ENCODE measurements at places on chromosomes 1 and 21.

DNA sequence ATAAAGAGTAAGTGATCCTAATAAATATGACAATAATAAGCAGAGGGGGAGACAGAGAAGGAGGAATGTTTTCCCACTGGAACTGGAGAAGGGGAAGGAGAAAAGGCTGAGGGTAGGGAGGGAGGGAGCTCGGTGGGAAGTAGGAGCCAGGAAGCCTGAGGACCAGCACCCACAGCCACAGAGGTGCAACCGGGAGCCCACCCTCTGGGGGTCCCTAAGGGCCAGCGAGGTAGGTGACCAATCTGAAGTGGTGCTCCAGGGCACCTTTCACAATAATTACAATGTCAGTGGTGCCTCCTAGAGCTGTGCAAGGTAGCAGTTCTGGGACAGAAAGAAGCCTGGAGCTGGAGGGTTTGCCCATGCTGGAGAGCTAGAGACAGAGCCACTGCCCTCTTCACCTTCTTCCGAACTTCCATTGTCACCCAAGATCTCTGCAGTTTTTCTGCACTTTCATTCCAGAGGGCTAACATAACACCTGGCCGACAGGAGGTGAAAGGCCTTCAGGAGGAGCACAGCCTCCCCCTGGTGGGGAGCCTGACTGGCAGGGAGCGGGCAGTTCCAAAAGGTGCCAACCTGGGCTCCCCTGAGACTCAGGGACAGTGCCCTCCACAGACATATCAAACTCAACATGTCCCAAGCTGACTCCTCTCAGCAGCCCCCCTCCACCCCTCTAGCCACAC, 4.1 kb upstream of the AHCYL1 start:
- no peaks in the 10 kb centered on the region for H3K36me3 ChIP-seq
- H3K27ac ChIP-seq = peak overlapping the region; percentile 78
- H3K27me3 ChIP-seq = no peaks in the 10 kb centered on the region
- no peak overlapping the region for H3K4me3 ChIP-seq
- H3K4me1 ChIP-seq = peaks cover 51% of the 10 kb centered on the region

DNA sequence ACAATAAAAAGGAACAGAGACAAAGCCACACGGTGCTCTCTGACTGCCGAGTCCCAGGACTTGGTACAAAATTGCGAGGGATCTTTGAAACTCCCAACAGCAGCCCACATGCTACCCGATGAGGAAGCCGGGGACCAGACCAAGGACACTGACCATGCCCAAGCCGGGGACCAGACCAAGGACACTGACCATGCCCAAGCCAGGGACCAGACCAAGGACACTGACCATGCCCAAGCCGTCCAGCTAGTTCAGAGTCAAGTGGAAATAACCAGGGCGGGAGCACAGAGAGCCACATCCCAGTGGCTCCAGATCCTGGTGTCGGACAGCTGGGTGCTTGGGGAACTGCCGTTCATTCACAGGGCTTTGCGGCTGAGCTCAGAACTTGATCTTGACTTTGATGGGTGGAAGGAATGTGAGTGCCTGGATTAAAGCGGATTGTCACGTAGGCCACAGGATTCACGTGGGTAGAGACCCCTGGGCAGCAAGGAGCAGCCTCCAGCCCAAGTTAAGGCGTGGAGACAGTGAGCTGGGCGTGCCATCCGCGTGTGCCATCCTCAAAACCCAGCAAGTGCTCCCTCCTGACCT, 16.5 kb upstream of the TRAPPC10 start:
- H3K36me3 ChIP-seq = no peaks in the 10 kb centered on the region
- H3K4me3 ChIP-seq = no peak overlapping the region
- H3K27me3 ChIP-seq = peaks cover 3% of the 10 kb centered on the region
- no peak overlapping the region for H3K27ac ChIP-seq
- no peaks in the 10 kb centered on the region for H3K4me1 ChIP-seq
- no peak for DNase-seq

GRCh38 chr1:103477101-103477500, 48.4 kb upstream of the RNPC3 start:
- H3K36me3 ChIP-seq = no peaks in the 10 kb centered on the region
- no peaks in the 10 kb centered on the region for H3K4me1 ChIP-seq
- no peak overlapping the region for H3K27ac ChIP-seq
- H3K4me3 ChIP-seq = no peak overlapping the region
- H3K27me3 ChIP-seq = no peaks in the 10 kb centered on the region

DNA sequence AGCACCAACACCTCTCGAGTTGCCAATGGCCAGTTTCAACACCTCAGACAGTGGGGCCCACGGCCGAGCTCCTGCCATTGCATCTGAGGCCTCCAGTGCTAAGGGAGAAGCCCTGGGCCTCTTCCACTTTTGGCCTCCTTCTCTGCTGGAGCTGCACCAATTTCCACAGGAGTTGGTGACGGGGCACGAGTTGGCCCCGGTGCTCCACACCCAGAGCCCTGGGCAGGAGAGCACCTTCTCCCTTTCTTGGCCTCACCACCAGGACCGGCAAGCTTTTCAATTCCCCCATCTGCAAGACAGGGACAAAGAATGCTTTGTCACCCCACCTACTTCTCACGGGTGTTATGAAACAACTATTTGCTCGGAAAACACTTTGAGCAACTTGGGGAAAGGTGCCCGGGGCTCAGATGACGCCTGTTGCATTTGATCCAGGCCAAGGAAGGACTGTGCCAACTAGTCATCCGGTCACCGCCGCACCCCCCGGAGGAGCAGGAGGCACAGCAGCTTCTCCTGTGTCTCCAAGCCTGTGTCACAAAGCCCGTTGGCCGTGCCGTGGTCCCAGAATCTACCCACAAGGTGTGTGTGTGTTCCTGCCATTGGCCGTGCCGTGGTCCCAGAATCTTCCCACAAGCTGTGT, 55.2 kb downstream of the TOMM20 start:
- H3K27me3 ChIP-seq = no peaks in the 10 kb centered on the region
- H3K36me3 ChIP-seq = no peaks in the 10 kb centered on the region
- peak overlapping the region; percentile 96 for H3K27ac ChIP-seq
- H3K4me3 ChIP-seq = peak overlapping the region; percentile 23

DNA sequence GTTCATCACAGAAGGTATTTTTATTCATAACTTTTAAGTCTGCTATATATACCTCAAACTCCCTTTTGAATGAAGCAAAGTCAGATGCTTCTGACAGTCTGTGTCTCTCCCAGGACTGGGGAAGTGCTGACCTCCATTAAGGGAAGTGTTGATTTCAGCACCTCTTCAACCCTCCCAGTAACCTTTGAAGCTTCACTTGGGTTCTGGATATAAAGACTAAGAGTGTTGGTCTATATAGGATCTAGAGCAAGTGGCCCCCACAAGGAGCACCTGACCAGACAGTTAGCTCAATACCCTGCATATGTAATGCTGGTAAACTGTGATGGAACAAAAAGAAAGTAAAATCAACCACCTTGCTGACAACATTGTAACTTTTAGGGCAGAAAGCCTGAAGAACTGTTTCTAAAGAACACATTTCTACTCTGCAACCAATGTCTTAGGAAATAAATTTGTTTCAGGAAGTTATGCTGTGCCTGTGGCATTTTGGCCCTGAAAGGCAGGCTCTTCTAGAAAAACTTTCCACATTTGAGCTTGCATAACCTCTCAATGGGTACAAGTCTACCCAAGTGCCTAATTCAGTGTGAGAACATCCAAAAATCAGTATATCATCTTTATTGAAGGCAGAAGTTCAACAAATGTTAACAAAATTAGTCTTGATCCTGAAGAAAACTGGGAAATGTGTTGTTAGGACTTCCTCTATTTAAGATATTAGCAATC, 865 bp upstream of the PTPN22 start:
- no peaks in the 10 kb centered on the region for H3K36me3 ChIP-seq
- DNase-seq = no peak
- H3K4me3 ChIP-seq = no peak overlapping the region
- H3K27me3 ChIP-seq = no peaks in the 10 kb centered on the region

GRCh38 chr1:225737866-225738265, 39.8 kb upstream of the SRP9 start:
- no peaks in the 10 kb centered on the region for H3K27me3 ChIP-seq
- DNase-seq = no peak
- H3K4me3 ChIP-seq = no peak overlapping the region

GRCh38 chr1:235624721-235625333, 24.8 kb downstream of the GNG4 start:
- DNase-seq = no peak
- no peaks in the 10 kb centered on the region for H3K36me3 ChIP-seq
- H3K27ac ChIP-seq = no peak overlapping the region
- no peaks in the 10 kb centered on the region for H3K4me1 ChIP-seq
- no peak overlapping the region for H3K4me3 ChIP-seq
- H3K27me3 ChIP-seq = peaks cover 10% of the 10 kb centered on the region

- H3K36me3 ChIP-seq = no peaks in the 10 kb centered on the region
- H3K4me1 ChIP-seq = no peaks in the 10 kb centered on the region
- H3K4me3 ChIP-seq = no peak overlapping the region
Measured at GRCh38 chr1:230396966-230397365, 29.2 kb downstream of the PGBD5 start.

- DNase-seq = no peak
- H3K27me3 ChIP-seq = peaks cover 4% of the 10 kb centered on the region
- H3K27ac ChIP-seq = no peak overlapping the region
- H3K4me1 ChIP-seq = peaks cover 74% of the 10 kb centered on the region
Measured at GRCh38 chr1:160403244-160403643, 2.9 kb downstream of the VANGL2 start.

DNA sequence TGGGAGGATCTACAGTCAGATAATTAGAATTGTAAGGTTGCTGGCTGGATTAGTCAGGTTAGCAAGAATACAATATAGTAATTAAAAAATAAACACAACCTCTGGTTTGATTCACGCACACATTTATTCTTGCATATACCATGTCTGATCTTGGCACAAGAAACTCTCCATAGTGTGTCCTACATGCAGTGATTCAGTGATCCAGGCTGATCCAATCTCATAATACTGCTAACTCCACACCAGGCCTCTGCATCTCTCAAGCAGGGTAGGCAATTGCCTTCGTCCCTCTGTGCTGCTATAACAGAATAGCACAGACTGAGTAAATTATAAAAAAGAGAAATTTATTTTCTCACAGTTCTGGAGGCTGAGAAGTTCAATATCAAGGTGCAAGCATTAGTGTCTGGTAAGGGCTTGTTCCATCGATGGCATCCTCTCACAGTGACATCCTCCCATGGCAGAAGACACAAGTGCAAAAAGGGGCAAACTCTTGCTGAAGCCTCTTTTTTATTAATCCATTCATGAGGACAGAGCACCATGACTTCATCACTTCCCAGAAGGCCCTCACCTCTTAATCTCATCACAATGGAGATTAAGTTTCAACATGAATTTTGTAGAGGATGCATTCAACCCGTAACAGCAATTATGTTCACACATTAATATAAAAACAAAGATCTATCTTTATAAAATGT, 741.0 kb upstream of the NCAM2 start:
- H3K27me3 ChIP-seq = no peaks in the 10 kb centered on the region
- DNase-seq = no peak
- no peak overlapping the region for H3K4me3 ChIP-seq
- H3K4me1 ChIP-seq = no peaks in the 10 kb centered on the region
- H3K27ac ChIP-seq = no peak overlapping the region

DNA sequence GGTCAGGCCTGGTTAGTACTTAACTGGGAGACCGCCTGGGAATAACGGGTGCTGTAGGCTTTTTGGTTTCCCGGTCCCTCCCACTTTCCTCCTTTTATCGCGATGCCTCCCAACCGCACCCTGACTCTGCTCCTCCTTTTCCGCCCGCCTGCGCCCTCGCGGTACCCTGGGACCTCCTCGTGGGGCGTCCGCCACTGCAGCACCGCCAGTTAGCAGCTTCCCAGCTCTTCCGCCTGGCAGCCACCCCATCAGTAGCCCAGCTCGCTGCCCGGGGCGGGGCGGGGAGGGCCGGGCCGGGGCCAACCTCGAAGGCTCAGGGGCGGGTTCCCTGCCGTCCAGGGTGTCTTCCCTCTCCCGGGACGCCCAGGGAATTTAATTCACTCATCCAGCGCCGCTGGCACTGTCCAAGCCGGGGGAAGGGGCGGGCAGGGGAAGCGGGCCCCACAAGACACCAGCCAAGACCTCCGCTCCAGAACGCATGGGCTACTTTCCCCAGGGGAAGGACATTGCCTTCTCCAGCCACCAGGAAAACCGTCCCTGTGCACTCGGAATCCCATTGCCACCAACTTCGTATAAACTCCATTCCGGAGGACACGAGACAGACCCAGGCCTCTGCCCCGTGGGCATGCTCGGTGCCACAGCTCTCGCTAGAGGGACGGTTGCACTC, 2.0 kb upstream of the ZNF678 start:
- peaks cover 11% of the 10 kb centered on the region for H3K4me1 ChIP-seq
- H3K27me3 ChIP-seq = peaks cover 41% of the 10 kb centered on the region
- peak overlapping the region; percentile 22 for H3K4me3 ChIP-seq

- no peak overlapping the region for H3K4me3 ChIP-seq
- no peak overlapping the region for H3K27ac ChIP-seq
- peaks cover 100% of the 10 kb centered on the region for H3K27me3 ChIP-seq
- no peaks in the 10 kb centered on the region for H3K36me3 ChIP-seq
- peaks cover 6% of the 10 kb centered on the region for H3K4me1 ChIP-seq
Measured at GRCh38 chr1:2804628-2805351, 3.3 kb upstream of the TTC34 start.
